Foreskin melanocyte (primary cell): ENCODE measurements at places on chromosomes 7 and 10.

- DNase-seq, result no peak
These were observed 13.3 kb downstream of the ZNF804B start for GRCh38 chr7:88772776-88773175.

GRCh38 chr7:142158736-142159496, 47.4 kb downstream of the MGAM2 start:
- DNase-seq, result no peak

DNA sequence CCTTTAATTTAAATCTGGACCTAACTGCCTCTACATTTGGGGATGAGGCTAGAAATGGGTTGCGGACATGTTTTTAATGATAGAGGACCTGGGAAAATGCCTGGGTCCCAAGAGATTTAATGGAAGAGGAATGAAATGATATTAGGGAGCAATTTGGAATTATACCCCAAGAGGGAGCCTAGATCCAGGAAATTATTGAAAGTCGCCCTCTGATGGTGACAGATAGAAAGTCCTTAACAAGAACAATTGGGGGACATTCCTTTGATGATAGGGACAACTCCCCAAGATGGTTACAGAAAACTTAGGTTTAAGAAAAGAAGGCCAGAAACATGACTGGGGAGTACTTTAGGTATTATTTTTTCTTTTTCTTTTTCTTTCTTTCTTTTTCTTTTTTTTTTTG, 9.5 kb upstream of the TSGA13 start:
- DNase-seq, result no peak

- DNase-seq, result no peak
These were observed 157.9 kb downstream of the PLXDC2 start for GRCh38 chr10:19974138-19974537.

DNA sequence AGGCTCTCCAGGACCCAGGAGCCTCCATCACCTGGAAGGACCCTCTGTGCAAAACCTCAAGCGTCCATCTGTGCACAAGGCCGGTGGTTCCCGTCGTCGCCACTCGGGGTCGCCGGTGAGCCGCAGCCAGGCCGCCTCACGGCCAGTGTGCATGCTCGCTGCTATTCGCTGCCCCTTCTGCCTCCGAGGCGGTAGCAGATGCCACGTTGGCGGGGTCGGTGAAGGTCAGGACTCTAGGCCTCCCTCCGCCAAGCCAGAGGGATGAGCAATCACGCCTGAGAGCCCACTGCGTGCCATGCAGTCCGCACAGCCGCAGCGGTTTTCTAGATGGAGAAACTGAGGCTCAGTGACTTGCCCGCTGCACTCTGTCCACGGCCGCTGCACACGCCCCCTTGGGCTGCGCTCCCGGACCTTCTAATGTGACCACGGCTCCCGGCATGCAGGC, 5.7 kb downstream of the UPK3B start:
- no peak for DNase-seq

DNA sequence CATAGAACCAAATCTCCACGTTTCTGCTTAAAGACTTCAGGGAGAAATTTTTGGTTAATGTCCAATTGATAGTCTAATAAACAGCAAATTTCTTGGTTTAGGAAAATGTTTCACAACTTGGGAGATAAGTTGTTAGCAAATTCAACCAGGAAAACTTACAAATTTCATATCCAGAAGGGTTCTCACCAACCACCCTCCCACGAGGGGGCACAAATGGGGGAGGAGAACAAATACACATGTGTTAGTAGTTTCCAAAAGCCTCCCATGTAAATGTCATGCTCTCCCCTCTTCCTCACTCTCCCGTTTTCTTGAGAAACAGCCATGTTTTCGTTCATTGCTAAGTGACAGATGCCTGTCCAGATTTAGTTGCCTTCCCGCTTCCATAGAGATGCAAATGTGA, 10.5 kb downstream of the DOCK4 start:
- DNase-seq, result no peak

- DNase-seq, result no peak
These were observed 239.8 kb upstream of the IGFBP3 start for GRCh38 chr7:46160861-46161260.

DNA sequence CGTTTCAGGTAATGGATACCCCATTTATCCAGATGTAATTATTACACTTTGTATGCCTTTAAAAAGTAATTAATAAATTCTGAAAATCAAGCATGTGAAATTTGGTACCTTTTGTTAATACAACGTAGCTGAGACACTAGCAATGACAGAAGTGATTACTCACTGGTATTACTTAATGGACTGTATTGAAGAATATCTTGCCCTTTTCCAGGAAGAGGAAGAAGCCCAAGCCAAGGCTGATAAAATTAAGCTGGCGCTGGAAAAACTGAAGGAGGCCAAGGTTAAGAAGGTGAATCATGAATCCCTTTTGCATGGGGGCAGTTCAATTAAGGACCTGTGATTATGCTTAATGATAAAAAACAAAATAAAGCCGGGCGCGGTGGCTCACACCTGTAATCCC, 64.8 kb downstream of the APBB1IP start:
- DNase-seq, result no peak

DNA sequence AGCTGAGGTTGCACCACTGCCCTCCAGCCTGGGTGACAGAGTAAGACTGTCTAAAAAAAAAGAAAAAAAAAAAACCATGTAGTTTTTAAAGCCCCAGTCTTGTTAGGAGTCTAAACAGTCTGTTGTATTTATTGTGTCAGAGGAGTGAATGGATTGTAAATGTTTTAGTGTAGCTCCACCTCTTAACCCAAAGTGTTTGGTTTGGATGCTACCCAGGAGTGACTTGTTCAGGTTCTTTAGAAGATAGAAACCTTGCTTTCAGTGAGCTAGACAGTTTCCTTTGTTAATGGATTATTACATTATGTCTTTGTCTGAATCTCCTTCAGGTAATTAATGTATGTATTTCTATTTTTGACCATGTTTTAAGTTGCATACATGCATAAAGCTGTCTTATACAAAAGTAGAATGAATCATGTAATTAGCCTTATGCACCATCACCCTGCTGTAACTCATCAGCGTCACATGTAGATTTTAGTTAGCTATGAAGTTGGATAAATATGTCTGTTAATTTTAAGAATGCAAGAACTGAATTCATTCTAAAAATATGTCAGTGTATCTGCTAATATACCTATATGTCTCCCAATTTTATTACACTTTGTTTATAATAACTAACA, 97.7 kb downstream of the TAF3 start:
- DNase-seq, result no peak

DNA sequence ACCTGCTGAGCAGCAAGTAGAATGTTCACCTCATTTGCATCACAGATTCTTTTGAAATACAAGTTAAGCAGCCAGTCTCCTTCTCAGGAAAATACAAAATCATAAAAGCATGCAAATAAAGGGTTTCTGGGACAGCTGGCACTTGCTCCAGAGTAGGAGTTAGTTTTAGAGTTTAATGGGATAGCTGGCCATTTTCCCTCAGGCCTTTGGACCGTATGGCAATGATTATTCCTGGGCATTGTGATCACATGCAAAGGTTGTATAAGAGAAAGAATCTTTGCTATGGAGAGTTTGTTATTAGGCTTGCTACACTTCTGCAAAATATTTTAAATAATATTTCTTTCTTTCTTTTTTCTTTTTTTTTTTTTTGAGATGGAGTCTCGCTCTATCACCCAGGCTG, 240.8 kb downstream of the CDK14 start:
- DNase-seq, result no peak

DNA sequence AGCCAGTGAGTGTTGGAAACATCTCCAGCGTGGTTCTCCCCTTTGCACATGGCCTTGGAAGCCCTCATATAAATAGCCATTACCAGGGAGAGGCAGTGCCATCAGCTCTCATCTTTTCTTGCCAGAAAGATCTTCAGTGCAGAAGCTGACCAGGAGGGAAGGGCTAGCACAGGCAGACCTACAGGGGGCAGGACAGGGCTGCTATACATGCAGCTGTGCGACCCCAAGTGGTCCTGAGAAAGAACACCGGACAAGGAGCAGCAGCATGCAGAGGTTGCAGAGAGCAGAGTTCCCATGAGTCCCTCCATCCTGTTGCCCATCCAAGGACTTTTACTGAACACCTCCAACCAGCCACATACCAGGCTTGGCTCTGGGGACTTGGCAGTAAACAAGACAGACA, 17.1 kb downstream of the GRID1 start:
- DNase-seq, result no peak
